ENCODE measurements at places on chromosomes 13 and 19.

DNA sequence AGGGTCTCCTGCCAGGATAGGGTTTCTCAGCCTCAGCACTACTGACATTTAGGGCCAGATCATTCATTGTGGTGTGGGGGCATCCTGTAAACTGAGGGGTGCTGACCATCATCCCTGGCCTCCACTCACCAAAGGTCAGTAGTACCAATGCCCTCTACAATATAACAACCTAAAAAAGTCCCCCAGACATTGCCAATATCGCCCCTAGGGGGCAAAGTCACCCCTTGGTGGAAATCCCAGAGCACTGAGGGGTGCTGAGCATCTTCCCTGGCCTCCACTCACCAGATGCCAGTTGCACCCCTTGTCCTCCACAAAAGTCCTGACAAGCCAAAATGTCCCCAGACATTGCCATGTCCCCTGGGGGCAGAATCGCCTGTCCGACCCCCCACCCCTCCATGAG, 21.6 kb downstream of the CPAMD8 start:
- no peak for DNase-seq

DNA sequence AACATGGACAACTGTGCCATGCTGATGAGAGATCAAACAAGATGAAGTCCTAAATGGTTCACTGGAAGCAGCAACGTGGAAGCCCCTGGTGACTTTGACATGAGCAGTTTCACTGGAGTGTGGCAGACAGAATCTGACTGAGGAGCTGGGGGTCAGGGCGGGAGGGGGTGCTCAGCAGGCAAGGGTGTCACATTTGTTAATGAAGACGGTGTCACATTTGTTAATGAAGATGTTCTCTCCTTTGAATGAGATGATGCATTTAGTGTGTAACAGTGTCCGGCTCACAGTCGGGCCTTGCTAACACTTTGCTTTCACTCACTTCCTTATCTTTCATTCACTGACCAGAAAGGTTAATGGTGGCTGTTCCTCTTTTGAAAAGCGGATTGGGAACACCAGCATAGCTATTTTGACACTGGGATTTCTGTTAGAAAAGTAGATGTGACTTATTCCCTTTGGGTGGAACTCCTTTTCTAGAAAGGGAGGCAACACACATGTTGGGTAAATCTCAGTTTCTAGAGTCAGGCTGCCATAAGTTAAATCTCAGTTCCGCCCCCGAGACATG, 693.7 kb downstream of the UQCRFS1 start:
- no peak for DNase-seq

GRCh38 chr13:94390881-94391280, 88.6 kb downstream of the DCT start:
- peak; percentile 20 for DNase-seq

- DNase-seq: no peak
Measured at GRCh38 chr13:43154156-43154651, 130.8 kb downstream of the DNAJC15 start.

- DNase-seq: no peak
Measured at GRCh38 chr13:113448545-113448884, 4.8 kb downstream of the ADPRHL1 start.

- DNase-seq: no peak
Measured at GRCh38 chr19:6861683-6862286, 25.6 kb upstream of the ADGRE1 start.

DNA sequence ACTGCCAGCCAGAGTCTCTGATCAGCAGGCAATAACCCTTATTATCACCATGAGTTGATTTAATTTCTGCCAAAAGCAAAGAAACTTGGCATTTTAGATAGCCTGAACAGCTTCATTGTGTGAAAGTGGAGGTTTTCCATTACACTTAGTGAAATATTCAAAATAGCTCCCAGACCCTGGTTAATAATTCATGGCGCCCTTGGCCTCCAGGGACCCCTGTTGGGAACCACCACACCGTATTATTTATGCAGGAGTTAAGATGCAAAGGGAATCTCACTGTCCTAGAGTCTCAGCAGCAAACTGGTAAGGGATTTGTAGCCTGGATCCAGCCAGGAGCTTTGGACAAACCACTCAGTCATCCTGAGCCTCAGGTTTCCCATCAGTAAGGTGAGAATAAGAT, 110.0 kb upstream of the PABPC3 start:
- DNase-seq: no peak

GRCh38 chr19:8302357-8302691, 5.8 kb downstream of the CD320 start:
- DNase-seq: no peak

DNA sequence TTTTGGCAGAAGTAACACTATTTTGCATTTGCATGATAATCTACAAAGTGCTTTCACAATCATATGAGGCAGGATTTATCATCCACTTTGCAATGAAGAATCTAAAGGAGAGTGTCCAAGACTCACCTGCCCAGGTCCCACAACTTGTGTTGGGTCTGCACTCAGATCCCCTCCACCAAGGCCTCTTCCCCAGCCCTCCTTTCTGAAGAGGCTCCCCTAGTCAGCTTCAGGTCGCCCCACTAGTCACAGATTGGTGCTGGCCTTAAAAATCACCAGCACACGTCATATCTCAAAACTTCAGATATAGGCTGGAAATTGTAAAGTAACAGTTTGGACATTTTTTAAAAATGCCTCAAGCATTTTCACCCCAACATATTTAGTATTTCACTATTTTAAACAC, 17.5 kb downstream of the ATP7B start:
- DNase-seq: no peak

- DNase-seq: peak; percentile 9
Measured at GRCh38 chr19:29636553-29637360, 28.5 kb upstream of the PLEKHF1 start.

- DNase-seq: no peak
Measured at GRCh38 chr19:33445442-33446329, 72.2 kb downstream of the CEBPG start.

DNA sequence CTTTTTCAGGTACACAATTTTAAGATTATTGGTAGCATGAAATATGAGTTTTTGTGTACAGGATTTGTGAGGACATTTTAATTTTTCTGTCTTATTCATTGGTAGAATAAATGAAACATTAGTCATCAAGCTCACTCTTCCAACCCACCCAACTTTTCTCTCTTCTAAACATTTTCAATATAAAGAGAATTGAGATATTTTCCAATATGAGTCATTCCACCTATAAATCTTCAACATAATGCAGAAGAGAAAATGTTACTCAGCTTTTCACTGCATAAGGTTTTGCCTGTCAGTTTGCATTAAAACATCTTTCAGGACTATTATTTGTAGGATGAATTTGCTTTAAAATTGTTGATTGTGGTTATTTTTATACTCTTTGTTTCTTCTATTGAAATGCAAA, 330.7 kb downstream of the PCDH20 start:
- no peak for DNase-seq

- peak; percentile 12 for DNase-seq
Measured at GRCh38 chr19:53812335-53812734, 11.8 kb downstream of the NLRP12 start.

- DNase-seq: no peak
Measured at GRCh38 chr13:63446329-63446728, 2030.7 kb upstream of the PCDH20 start.

GRCh38 chr19:44848036-44848811, 2.1 kb downstream of the NECTIN2 start:
- peak; percentile 85 for DNase-seq

DNA sequence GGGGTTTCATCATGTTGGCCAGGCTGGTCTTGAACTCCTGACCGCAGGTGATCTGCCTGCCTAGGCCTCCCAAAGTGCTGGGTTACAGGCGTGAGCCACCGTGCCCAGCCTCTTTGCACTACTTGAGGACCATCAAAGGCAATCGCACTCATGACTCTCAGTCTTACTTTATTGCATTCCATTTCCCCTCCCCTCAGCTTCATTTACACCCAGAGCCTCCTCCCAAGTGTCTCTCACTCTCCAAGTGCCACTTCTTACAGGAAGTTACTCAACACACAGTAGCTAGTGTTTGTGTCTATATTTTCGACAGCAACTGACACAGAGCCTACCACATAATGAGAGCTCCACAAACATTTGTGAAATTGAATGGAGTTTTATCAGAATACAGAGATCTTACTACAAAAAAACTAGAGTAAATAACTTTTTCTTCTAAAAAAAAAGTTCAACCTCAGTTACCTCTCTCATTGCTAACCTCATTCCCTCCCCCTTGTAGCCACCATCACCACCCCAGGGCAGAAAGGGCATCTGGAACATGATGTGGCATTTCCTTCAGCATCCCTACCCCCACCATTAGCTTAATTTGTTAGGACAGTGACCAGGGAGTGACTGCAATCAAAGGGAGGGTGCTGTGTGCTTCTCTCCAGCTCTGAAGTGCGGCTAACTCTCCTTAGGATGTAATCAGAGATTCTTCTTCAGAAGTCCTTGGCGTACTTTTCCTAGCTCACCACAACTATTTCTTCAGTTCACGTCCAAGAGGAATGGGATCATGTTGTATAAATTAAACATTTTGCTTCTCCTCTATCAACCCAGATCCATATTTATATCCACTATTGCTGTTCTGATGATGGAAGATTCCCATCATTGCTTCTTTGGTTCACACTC, 17.0 kb upstream of the RUBCNL start:
- no peak for DNase-seq

DNA sequence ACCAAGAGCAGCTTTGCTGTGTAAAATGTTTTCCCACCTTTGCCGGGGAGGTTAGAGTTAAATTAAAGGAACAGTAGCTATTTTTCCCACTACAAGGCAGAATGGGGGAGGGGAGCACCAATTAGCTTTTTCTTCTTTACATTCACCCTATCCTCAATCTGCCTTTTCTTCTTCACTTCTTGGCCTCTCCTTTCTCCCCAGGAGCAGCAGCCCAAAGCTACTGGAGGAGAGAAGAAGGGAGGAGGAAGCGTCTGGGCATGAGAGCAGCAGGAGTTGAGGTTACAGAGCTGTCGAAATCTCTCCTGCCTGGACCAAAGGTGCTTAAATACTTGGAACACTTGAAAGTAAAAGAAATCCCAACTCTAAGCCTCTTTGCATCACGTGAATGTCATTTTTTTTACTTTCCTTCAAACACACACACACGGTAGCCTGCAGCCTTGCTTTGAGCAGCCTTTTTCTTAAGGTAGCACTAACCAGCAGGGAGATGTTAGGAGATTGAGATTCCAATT, 39.0 kb upstream of the WASF3 start:
- no peak for DNase-seq

DNA sequence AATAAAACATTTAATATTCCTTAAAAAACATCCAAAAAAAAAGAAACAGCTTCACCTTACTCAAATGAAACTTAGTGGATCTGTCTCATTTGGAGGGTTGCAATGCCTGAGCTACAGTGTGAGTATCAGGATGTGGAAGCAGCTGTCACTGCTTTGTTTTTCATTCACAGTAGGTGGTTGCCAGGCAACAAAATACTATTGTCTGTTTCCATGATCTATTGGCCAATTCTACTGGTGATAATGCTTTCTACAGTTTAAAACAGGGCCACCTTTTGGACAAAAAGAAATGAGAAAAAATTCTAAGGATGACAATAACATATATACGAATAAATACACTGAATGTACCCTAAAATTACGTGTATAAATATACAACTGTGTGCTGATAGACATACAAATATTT, 3.0 kb downstream of the ENOX1 start:
- DNase-seq: peak; percentile 73

DNA sequence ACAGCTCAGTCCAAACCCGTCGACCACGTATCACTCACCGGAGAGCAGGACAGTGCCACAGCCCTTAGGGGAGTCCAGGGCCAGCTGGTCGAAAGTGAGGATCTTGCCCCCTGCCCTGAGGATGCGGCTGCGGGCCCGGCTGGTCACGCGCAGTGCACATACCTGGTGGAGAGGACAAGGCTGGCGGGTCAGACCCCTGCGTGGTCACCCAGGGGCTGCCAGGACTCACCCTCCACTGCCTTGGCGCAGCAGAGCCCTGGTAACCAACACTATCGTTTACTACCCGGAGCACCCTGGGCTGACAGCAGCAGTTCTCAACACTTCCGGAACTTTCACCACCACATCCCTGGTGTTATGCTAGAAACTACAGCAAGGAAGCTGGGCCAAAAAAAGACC, 1.2 kb upstream of the FAM83E start:
- no peak for DNase-seq

DNA sequence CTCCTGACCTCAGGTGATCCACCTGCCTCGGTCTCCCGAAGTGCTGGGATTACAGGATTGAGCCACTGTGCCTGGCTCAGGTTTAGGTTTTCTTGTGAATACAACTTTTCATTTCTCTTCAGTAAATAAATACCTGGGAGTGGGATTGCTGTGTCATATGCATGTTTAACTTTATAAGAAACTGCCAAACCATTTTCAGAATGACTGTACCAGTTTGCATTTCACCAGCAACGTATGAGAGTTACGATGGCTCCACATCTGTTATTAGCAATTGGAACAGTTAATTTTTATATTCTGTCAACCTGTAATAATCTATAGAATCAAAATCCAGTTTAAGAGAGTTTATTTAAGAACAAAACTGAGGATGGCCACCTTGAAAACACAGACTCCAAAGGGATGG, 52.2 kb downstream of the TEX26 start:
- no peak for DNase-seq

- peak; percentile 94 for DNase-seq
Measured at GRCh38 chr13:111115965-111116521, 933 bp downstream of the ARHGEF7 start.

- no peak for DNase-seq
Measured at GRCh38 chr19:44671400-44671799, at the start of gene CEACAM19. Gene CEACAM19, plus strand, starts transcription at chr19:44671482. Its CDS starts 450 bp downstream, at chr19:44671932.

- DNase-seq: peak; percentile 96
Measured at GRCh38 chr19:35154525-35155406, at the start of gene FXYD5. Gene FXYD5, plus strand, starts transcription at chr19:35154735. Its CDS starts 816 bp downstream, at chr19:35155551.

GRCh38 chr13:51922771-51923480, 61.2 kb downstream of the CCDC70 start:
- DNase-seq: no peak

GRCh38 chr19:5844456-5845433, 5.2 kb upstream of the FUT6 start:
- no peak for DNase-seq

DNA sequence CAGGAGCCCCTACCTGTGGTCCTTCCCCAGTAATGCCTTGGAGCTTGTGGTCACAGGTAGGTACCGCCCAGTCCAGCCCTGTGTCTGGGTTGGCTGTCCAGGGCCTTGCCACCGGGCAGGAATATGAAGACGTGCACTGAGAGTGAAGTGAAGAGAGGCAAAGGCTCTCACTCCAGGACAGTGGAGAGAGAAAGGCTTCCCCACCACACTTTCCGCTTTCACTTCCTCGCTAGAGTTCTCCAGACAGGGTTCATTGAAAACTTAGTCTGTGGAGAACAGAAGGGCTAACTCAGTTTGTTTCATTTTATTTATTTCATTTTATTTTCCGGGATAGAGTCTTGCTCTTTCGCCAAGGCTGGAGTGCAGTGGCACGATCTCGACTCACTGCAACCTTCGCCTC, 14.2 kb downstream of the FCAR start:
- no peak for DNase-seq

GRCh38 chr19:30388819-30389218, 16.6 kb downstream of the ZNF536 start:
- DNase-seq: no peak

- peak; percentile 95 for DNase-seq
Measured at GRCh38 chr19:52336117-52336790, at the start of gene ZNF610. Gene ZNF610, plus strand, starts transcription at chr19:52336243. Its CDS starts 12,930 bp downstream, at chr19:52349173.

- no peak for DNase-seq
Measured at GRCh38 chr13:65744836-65745235, 1485.3 kb downstream of the PCDH9 start.
